Lung microvascular endothelial cell (primary cell): ENCODE measurements at places on chromosomes 4 and X.

DNA sequence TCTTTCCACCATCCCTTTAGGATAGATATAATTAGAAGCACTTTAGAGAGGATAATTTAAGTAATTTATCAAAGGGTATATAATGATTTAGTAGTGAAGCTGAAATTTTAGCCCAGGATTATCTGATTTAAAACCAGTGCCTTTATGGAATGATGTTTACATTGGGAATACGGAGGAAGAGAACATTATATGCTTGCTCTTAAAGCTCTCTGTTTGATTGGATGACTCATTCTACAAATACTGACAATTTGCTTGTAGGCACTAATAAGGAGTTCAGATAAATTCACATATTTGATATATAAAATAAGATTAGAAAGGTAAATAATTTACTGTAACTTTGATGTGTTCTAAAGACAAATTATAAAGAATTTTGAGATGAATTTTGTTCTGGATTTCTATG lies 84.7 kb downstream of the SH3BGRL start:
- DNase-seq, result no peak

DNA sequence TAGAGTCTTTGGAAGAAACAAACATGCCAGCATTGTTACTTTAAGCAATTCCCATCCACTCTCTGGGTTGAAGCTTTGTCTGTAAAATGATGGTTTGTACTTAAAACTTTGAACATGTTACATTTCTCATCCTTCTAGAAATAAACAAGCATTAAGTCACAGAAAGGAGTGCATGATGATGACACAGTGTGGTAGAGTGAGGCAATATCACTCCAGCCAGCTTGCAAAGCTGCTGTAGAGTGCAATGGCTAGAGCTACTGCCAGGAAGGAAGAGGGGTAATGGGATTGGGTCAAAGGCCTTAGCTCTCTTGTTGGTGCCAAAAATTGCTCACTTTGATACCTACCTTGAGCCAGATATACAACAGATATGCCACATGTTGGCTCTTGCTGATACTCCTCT lies 12.3 kb upstream of the ENOX2 start:
- peak; percentile 3 for DNase-seq

- no peak for DNase-seq
Measured at GRCh38 chr4:87559090-87559837, 30.1 kb upstream of the SPARCL1 start.

- DNase-seq, result peak; percentile 88
Measured at GRCh38 chr4:70583952-70584834, 7.9 kb upstream of the AMBN start.

DNA sequence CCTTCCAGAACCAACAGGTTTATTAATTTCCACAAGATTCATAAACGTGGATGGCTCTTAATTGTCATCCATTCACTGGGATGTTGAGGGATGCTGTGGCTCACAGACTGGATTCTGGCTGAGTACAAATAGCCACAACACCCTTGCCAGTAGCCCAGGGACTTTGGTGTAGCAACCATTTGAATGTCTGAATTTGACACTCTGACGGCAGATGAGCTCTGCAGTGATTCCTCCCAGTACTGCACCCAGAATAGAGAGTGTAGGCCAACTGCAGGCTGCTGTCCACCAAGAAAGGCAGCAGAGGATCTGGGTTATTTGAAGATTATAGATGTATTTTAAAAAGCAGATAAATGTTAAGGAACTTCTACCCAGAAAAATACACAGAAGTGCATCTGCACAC lies 15.6 kb upstream of the MAMLD1 start:
- no peak for DNase-seq
